ENCODE measurements at places on chromosomes 12 and 14.

GRCh38 chr14:102906616-102907302 lies 15.7 kb upstream of the AMN start:
- no peak for DNase-seq

DNA sequence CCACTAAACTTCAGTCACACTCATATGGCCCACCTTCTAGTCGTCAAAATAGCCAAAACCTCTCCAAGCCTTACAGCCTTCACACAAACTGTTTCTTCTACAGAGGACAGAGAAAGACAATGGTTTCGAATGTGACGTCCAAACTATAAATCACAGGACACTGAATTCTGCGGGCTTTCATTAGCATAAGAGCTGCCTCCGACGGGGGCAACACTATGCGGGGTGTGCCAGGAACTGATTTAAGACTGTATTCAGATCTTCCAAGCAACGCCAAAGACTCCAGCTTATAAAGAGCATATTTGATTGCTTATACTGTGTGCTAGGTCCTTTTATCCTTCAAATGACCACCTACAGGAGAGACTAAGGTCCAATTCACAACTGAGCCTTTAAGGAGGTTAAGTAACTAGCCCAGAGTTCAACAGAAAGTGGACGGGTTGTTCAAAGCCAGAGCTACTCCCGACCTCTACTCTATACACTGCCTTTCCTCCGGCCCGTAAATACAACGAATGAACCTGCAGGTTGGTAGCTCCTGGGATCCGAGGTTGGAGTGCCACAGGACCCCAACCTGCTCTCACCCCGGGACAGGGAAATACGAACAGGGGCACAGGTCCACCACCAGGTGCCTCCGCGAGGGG lies 575 bp downstream of the L2HGDH start:
- DNase-seq: no peak

- no peak for DNase-seq
Measured at GRCh38 chr14:100602621-100603230, 15.5 kb upstream of the BEGAIN start.

DNA sequence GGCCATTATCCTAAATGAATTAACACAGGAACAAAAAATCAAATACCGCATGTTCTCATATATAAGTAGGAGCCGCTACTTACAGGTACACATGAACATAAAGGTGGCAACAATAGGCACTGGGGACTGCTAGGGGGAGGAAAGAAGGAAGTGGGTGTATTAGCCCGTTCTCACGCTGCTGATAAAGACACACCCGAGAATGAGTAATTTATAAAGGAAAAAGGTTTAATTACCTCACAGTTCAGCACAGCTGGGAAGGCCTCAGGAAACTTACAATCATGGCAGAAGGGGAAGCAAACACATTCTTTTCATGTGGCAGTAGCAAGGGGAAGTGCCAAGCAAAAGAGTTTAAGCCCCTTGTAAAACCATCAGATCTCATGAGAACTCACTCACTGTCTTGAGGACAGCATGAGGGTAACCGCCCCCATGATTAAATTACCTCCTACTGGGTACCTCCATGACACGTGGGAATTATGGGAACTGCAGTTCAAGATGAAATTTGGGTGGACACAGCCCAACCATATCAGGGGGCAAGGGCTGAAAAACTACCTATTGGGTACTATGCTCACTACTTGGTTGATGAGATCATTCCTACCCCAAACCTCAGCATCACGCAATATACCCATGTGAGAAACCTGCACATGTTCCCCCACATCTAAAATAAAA lies 16.4 kb upstream of the MIA2 start:
- no peak for DNase-seq

Data from WTC11 (cell line).